ENCODE measurements at places on chromosomes 7 and 10. TPM values are rescaled to one million over a fixed set of nuclear protein-coding genes. Genes with fewer than 3 reads are reported as not detected.

The CYP2C19 gene
- not detected for total RNA-seq

The VENTX gene
- total RNA-seq: 0.11 TPM

The C10orf62 gene
- not detected for total RNA-seq

The GALNT17 gene
- total RNA-seq: not detected

The ZYX gene
- 199 TPM for total RNA-seq

The TRIL gene
- not detected for total RNA-seq

The LIPM gene
- total RNA-seq: not detected

The CTAGE4 gene
- 2.2 TPM for total RNA-seq

The ASAH2 gene
- total RNA-seq: 3.5 TPM

The HKDC1 gene
- total RNA-seq: 0.68 TPM

The NPY gene
- total RNA-seq: not detected

The EBLN1 gene
- total RNA-seq: not detected

The TBATA gene
- total RNA-seq: not detected

The NXPH1 gene
- not detected for total RNA-seq
